ENCODE measurements at places on chromosomes 1 and 21.

DNA sequence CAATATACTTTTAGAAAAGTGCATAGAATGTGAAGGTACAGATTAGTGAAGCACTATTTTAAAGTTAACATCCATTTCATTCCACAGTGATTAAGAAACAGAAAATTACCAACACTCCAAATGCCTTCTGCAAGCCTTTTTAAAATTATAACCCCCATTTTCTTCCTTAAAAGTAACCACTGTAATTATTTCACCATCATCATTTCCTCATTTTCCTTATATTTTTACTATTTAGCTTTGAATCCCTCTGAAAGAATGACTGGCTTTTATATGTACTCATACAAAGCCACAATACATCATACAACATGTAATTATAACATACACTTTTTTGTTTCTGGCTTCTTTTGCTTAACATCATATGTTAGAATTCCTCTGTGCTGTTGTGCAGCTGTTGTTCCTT lies 6.5 kb upstream of the NEGR1 start:
- DNase-seq: no peak

DNA sequence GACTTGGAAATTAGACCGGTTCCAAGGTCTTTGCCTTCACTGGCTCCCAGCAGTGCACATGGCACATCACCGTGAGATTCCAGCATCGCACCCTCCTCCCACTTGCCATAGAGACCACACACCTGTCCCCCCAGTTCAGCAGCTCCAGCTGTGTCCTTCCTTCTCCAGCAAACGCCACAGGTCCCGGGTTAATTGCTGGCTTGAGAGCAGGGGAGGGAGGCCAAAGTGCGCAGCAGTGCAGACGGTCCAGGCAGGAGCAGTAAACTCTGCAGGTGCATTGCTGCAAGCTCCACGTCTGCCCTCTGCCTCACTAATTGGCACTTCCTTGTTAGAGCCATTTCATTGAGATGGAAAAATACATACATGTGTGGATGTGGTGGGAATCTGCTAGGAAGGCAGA lies 65.3 kb downstream of the KLHDC7A start:
- DNase-seq: no peak

GRCh38 chr1:180639871-180640270 lies 8.0 kb downstream of the XPR1 start:
- DNase-seq: no peak

- no peak for DNase-seq
These were observed 166.6 kb downstream of the CYYR1 start for GRCh38 chr21:26406526-26406925.
